ENCODE measurements at places on chromosomes 1 and 21. TPM values are rescaled to one million over a fixed set of nuclear protein-coding genes. Genes with fewer than 3 reads are reported as not detected.

Gene APCS
- polyA plus RNA-seq = not detected

Gene SLC50A1
- 15.9 TPM for polyA plus RNA-seq

Gene DPM3
- polyA plus RNA-seq = 150 TPM

Gene RASSF5
- 3.2 TPM for polyA plus RNA-seq

Gene OR2L13
- not detected for polyA plus RNA-seq

Gene LCE6A
- polyA plus RNA-seq = not detected

Gene MROH9
- not detected for polyA plus RNA-seq

Gene PRDM16
- 0.16 TPM for polyA plus RNA-seq

Gene ERG
- polyA plus RNA-seq = not detected

Gene GRIK3
- 6.3 TPM for polyA plus RNA-seq

Gene BNIPL
- 0.16 TPM for polyA plus RNA-seq

All from neural cell (in vitro differentiated cells).